Activated CD4-positive, alpha-beta T cell treated with anti-CD3 and anti-CD28 coated beads, Interleukin-2, amount 10 ng/mL, durations not matched to agents 24 days and 14 days (primary cell): ENCODE measurements at places on chromosomes 2 and 18. TPM values are rescaled to one million over a fixed set of nuclear protein-coding genes. Genes with fewer than 3 reads are reported as not detected.
A peak's percentile ranks its signal among the peaks of the same experiment; 100 is the strongest.

GRCh38 chr2:238945433-238946150, 97.7 kb downstream of the TWIST2 start:
- peak; percentile 66 for DNase-seq

The SERPINB11 gene
- not detected in 2 replicates for total RNA-seq

The NPAS2 gene
- 9.1 and 10.1 TPM in 2 replicates for total RNA-seq

The KCNJ3 gene
- total RNA-seq, result not detected in 2 replicates

The ALK gene
- total RNA-seq, result not detected in 2 replicates
